ENCODE measurements at places on chromosomes 16 and 17.

GRCh38 chr17:4607773-4608187, 23.5 kb downstream of the SMTNL2 start:
- peak; percentile 33 for DNase-seq

DNA sequence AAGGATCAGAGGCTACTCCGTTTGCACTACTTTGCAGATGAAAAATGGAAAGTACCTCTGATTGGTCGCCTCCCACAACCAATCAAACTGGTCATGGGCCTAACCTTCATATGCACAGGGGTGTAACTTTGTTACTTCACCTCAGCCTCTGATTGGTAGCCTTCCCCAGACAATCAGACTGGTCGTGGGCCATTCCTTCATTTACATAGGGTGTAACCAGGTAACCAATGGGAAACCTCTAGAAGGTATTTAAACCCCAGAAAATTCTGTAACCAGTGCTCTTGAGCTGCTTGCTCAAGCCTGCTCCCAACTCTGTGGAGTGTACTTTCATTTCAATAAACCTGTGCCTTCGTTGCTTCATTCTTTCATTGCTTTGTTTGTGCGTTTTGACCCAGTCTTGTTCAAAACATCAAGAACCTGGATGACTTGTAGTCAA, 39.2 kb upstream of the USP22 start:
- no peak for DNase-seq

GRCh38 chr17:43003542-43004172, 2.9 kb upstream of the IFI35 start:
- DNase-seq: no peak

DNA sequence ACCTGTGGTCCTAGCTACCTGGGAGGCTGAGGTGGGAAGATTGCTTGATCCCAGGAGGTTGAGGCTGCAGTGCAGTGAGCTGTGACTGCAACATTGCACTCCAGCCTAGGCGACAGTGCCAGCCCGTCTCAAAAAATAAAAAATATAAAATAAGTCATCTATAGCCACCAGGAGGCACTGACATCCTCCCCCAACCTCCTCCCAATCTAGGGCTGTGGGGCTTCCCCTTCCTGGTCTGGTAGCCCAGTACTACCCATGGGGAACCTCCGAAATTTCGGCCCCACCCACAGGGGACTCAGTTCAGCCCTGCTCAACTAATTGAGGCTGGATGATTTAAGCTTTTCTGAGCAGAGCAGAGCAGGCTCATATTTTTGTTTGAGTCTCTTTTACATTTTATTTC, 3.2 kb downstream of the ZSCAN10 start:
- no peak for DNase-seq

DNA sequence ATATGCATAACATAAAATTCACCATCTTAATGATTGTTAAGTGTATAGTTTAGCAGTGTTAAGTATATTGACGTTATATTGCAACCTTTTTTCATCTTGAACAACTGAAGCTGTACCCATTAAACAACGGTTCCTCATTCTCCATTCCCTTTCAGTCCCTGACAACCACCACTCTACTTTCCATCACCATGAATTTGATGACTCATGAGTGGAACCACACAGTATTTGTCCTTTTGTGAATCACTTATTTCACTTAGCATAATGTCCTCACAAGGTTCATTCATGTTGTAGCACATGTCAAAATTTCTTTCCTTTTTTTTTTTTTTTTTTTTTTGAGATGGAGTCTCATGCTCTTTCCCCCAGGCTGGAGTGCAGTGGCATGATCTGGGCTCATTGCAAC, 46.0 kb downstream of the HOXB1 start:
- DNase-seq: no peak

- DNase-seq: no peak
Measured at GRCh38 chr17:74150428-74151025, 53.0 kb upstream of the RPL38 start.

DNA sequence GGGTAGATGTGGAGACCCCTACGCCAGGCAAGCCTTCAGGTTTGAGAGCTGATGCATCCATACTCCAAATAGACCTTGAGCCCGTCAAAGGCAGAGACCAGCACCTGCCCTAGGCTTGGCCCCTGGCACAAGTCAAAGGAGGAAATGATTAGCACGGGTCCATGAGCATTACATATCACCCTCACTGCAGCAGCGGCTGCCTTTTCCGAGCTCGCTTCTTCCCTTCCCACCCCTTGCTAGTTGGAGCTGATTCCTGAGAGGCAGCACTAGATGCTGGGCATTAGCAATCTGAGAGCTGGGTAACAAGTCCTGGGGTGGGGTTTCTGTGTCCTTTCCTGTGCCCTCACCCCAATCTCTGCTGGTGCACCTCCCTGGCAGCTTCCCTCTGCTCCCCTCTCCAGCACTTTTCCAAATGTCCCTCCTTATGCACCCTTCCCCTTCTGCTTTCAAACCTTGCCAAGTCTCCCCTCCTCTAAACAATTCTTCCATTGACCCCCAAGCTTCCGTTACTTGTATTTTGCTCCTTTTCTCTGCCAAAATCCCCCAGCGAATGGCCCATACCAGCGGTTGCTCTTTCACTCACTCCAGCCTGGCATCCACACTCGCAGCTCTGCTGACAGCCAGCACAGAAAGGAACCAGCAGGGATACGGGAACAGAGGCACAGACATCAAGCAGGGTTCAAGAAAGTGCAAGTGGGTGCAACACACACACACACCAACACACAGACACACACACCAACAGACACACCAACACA, 3.0 kb downstream of the CDRT4 start:
- DNase-seq: no peak

DNA sequence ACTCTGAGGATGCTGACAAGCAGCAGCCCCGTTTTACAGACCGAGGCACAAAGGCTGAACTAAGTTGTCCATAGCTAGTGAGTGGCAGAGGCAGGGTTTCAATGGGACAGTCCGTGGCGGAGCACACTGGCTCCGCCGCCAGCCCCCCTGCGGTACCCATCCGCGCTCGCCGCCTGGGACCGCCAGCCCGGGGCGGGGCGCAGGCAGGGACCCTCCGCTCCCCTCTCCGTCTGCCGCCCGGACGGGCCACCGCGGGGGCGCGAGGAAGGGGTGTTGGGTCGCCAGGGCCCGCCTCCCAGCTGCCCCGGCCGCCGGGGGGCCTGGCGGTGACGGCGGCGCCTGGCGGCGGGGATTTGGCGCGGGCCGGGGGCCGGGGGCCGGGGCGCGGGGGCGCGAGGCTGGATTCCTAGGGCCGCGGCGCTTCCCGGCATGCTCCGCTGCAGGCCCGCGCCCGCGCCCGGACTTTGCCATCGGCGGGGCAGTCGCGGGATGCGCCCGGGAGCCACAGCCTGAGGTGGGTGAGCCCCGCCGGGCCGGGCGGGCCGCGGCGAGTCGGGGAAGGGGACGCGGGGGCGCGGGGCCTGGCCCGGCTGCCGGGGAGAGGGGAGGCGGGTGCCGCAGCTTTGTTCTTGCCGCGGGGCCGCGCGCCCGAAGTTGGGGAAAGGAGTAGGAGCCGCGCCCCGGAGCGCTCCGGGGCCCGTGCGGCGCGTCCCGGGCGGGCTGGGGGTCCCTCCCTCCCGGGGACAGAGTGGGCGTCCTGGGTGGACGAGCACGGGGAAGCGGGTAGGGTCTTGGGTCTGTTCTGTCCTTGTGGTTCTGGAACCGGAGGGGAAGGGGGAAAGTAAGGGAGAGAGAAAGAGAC, at the start of gene TMEM98:
Gene TMEM98, plus strand, starts transcription at position 430 of the 862 bp plus-strand sequence. CDS start 3,376 bp downstream, outside the sequence.
- peak; percentile 71 for DNase-seq

DNA sequence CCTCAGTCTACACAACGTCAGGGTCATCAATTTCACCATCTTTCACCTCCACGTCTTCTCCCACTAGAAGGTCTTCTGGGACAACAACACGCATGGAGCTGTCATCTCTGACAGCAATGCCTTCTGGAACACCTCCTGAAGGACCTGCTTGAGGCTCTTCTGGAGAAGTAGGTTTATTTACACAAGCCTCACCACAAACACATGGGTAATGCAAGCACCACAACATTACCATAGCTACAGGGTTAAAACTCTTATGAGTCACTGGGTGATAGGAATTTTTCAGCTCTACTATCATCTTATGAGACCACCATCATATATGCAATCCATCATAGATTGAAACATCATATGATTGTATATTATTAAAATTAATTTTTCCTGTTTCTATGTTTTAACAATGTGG, 215.4 kb downstream of the CHD9NB start:
- no peak for DNase-seq

GRCh38 chr17:28030386-28030785, 12.1 kb upstream of the NLK start:
- no peak for DNase-seq

GRCh38 chr16:84559311-84559932, 55.0 kb upstream of the MEAK7 start:
- DNase-seq: no peak

DNA sequence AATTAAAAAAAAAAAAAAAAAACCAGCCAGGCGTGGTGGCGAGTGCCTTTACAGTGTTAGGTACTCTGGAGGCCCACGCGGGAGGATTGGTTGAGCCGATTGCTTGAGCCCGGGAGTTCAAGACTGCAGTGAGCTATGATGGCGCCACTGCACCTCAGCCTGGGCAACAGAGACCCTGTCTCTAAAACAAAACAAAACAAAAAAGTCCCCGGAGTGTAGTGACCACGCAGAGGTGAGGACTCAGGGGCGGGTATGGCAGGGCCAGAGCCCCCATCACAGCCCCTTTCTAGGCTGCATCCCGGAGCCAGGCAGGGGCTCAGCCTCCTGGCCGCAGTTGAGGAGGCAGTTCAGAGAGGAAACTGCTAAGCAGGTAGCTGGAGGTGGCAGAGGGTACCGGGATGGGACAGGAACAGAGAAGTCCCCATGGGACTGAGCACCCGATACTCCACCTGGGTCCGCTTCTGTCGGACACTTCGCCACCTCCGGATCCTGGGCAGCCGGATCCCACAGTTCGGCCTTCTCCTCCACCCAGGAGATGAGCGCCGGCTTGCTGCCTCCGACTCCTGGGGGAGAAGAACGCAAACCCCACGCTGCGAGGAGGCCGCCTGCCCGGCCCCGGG, 800 bp downstream of the ZNF747 start:
- no peak for DNase-seq

- no peak for DNase-seq
Measured at GRCh38 chr16:51707666-51708065, 556.6 kb upstream of the SALL1 start.

DNA sequence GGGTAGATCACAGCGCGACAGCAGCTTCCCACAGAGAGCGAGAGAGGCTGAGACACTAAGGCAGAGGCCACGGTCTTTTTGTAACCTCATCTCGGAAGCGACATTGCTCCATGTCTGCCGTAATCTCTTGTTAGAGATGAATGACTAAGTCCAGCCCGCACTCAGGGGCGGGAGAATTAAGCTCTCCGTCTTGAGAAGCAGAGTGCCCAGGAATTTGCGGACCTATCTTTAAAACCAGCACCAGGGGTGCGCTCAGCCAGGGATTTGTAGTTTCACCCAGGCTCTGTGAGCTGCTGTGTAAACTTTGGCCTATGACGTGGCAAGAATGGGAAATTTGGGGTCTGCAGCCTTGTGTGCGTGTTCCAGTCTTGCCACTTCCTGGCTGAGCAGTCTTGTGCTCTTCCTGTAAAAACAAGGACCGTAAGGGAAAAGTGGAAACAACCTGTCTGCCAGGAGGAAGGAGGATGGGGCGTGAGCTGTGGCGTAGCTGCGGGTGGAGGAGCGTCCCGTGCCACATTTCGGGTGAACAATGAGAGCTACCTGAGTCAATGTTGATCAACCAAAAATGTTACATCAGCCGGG, 16.0 kb upstream of the JPH3 start:
- DNase-seq: no peak

DNA sequence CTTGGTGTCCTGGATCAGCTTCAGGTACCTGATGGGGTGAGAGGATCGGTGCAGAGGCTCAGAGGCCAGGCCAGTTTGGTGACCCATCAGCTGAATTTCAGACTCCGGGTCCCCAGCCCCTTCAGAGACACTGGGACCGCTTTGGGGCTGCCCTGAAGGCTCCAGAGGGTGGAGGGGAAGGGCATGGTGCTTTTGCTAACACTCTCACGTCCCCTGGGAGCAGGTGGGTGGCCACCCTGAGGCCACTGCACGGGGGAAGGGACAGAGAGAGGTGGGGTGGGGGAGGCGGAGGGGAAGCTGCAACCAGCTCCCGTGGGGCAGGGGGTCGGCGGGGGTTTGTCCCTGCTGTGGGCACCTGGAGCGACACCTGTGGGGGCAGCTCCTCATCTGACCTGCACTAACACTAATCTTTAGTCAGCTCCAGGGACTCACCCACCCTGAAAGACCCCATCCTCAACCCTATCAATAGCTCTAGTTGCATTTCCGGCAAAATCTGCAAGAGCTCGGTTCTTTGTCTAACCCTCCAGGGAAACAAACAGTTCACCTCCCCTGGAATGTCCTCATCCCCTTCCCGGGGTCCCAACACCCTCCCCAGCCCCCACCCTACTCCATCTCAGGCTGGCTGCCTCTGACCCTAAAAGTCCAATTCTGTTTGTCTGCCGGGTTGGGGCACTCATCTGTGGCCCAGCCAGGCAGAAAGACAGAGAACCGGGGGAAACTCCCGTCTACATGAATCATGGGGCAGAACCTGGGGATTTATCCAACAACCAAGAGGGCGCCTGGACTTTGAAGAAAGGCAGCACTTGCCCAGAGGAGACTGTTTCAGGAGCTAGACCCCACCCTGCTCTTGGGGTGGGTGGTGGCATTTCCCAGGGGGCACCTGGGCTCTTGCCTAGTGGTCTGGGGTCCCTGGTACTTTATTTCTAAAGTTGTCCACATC, 91.9 kb upstream of the CBX4 start:
- no peak for DNase-seq

DNA sequence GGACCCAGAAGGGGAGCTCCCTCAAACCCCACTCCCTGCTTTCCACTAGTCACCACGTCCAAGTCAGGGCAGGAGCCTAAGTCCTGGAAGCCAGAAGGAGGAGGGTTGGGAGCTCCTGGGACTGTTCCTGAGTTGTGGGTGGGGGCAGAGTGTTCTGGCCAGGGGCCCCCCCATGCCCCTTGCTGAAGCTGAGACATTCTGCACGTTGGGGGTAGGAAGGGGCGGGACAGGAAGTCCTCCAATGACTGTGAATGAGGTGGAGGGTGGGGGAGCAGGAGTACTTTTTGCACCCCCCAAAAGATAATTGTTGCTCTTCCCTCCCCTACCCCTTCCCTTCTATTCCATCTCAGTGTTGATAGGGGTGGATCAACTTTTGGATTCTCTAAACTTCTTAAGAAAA, 21.4 kb upstream of the C17orf113 start:
- no peak for DNase-seq

GRCh38 chr17:77602062-77602746, 356.3 kb upstream of the TNRC6C start:
- no peak for DNase-seq
